ENCODE measurements at places on chromosomes 7 and 10. TPM values are rescaled to one million over a fixed set of nuclear protein-coding genes. Genes with fewer than 3 reads are reported as not detected.

GRCh38 chr7:86629-87028 lies 105.7 kb upstream of the FAM20C start:
- DNase-seq: no peak

DNA sequence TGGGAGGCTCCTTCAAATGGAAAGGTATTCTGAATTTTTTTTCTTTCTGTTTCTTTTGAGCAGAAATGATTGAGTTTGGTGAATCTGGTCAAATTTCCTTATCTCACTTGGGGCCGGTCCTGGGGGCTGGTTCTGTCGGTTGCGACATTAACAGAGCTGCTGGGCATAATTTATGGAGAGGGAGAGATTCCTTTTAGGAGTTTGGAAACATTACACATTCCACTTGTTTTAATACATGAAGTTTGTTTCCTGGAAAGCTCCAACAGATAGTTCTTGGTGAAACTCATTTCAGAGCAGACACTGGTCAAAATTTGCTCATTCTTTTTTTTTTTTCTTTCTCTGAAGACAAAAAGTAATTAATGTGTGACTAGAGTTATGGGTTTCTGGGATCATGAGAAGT lies 129.9 kb downstream of the ABCA13 start:
- DNase-seq: no peak

DNA sequence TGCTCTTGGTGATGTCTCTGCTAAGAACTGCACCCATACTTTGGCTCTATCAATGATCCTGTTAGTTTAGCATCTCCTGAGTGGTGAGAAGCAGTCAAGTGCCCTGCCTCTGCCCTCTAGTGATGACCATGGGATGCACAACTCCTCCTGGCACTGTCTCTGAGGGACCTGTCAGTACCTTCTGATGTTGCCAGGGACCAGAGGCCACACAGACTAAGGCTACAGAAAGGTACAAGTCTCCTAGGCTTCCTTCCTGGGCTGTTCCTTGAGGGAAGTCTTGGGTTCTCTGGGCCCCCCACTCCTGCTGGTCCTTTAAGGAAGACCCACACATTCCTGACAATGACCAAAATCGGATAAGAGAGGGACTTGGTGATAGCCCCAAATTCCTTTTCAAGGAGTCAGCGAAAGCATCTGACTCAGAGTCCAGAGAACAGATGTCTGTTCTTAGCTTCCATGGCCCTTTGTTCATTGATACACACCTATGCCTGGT lies 15.3 kb downstream of the NKX2-3 start:
- DNase-seq: no peak

- no peak for DNase-seq
Observed at GRCh38 chr7:50507898-50508470, 57.2 kb downstream of the DDC start.

DNA sequence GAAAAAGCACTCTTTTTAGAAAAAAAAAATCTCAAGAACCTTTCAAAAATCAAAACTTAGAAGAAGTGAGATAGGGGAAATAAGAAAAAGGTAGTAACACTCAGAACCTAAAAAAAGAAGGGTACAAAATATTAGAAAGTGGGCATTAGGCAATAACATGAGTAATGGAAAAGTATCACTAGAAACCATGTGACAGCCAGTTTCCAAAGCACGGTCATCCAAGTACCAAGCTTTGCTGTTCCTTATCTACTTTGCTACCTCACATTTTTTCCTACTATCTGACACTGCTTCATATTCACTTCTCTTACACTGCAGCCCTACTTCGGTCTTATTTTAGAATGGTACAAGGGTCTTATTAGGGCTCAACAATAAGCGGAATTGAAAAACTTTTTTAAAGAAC lies 30.3 kb downstream of the IMMP2L start:
- no peak for DNase-seq

DNA sequence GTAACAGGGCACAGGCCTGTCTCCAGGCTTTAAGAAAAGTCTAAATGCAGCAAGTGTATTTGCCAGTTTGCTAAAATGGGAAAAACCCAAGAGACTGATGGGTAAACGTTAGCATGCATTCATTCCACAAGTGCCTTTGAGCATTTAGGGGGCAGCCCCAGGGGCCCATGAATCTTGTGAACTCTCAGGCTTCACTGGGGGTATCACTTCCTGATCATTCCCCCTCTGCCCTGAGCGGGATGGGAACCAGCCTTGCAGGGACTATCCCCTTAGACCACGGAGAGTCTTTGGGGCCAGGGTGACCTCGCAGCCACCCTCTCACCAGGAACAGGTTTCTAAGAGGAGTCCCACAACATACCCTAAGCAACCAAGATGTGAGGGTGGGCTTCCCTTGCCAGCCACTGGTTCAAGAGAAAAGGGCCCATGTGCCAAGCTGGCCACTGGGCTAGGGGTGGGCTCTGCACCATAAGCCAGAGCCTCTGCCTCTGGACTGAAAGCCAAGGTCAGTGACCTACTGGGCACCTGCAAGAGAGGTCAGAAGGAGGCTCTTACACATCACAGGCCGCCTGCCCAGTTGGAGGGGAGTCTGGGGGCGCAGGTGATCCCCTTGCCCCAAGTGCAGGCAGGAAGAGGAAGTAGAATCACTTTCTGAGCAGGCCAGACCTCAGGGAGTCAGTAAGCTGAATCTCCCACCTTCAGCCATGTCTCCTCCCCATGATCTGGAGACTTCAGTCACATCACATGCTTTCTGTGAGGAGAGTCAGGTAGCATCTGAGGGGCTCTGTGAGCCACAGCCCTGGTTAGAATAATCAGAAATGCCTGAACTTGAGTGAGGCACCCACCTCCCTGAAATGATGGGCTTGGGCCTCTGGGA lies 75.0 kb downstream of the C10orf105 start:
- no peak for DNase-seq

GRCh38 chr10:11097686-11098085 lies 80.0 kb downstream of the CELF2 start:
- no peak for DNase-seq

DNA sequence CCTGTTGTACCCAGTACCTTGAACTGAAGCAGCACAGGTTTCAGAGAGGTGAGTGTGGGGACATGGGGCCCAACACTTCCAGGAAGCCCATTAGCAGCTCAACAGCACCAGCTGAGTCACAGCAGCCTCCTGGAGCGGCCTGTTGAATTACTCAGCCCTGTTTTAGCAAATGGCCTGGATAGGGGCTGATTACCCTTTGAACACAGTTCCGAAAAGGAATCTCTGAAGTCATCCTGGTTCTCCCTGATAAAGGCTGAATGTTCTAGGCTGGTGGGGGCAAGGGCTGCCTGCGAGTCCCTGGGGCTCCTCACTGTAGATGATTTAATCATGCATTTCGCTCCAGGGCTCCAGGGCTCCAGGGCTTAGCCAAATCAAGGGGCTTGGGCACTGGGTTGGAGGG lies 287.5 kb downstream of the GRID1 start:
- no peak for DNase-seq

GRCh38 chr7:149830997-149831740 lies 7.0 kb upstream of the ZNF862 start:
- no peak for DNase-seq

GRCh38 chr10:541750-542371 lies 147.6 kb downstream of the DIP2C start:
- DNase-seq: no peak

DNA sequence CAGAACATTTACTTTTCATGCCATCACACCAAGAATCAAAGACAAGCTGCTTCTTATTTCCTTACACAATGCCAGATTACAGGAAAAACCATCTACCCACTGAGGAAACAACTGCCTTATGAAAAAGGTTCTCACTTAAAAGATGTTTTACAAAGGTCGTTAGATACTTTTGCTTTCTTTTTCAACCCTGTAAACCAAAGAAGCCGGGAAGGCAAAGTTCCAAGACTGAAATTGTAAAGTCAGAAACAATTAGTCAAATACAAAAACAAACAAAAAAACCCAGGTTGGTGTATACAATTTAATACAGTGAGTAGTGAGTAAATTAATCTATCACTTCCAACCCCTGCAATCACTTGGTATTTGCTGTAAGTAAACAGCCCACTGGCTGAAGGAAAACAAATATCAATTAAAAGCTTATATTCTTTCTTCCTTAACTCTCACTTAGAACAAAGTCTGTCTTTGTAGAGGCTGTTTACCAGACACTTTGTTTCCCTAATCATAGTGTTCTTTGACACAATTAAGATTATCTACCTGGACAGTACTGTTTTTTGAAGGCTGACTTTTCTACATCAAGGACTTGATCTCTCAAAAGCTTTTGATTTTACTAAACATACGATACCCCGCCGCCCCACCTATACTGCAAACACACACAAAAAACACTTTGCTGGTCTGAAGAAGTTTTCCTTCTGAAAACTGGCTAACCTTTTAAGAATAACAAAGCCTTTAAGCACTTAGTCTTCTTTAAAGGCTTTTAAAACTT lies 18.1 kb downstream of the ERLIN1 start:
- DNase-seq: no peak

DNA sequence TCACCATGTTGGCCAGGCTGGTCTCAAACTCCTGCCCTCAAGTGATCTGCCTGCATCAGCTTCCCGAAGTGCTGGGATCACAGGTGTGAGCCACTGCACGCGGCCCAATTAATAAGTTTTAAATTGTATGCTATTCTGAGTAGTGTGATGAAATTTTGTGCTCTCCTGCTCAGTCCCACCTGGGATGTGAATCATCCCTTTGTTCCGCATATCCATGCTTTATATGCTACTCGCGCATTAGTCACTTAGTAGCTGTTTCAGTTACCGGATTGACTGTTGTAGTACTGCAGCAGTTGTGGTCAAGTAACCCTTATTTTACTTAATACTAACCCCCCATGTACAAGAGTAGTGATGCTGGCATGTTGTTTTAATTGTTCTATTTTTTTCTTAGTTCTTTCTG lies 47.3 kb upstream of the OIT3 start:
- DNase-seq: peak; percentile 44

GRCh38 chr10:23870651-23871610 lies 338.0 kb upstream of the KIAA1217 start:
- no peak for DNase-seq

DNA sequence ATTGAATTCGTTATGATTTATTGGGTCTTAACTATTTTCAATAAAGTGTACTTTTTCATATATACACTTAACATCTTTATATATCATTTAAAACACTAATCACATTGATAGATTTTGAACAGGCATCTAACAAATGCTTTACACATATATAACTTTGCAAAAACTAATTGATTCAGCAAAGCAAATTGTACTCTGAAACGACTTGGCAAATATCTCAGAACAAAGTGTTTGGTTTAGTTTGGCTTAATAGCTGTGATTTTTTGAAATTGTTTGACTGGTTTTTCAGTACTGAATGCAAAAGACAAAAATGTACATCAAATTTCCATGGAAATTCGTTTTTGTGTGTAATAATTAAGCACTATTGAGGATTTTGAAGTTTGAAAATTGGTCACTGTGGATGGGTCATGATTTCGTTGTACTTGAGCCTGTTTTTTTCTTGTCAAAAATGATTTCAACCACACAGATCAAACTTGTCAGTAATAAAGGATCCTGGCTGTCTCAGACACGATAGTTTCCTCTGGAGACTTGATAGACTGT lies 125.3 kb upstream of the SLC25A13 start:
- DNase-seq: no peak

DNA sequence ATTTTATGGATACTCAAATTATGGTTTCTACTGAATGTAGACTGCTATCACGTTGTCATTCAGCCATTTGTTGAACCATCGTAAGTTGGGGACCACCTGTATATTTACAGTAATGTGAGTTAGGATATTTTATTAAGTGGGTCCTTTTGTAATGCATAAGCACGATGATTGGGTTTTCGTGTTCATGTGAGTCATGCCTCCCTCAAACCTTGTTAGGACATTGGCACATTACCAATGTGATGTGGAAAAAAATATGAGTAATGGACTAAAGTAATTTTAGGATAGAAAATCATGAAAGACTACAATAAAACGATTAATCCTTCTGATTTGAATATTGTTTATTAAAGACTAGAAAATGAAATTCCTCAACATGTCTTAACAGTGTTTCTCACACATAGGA lies 8.7 kb downstream of the SMC3 start:
- DNase-seq: no peak

GRCh38 chr10:20299034-20299736 lies 483.0 kb downstream of the PLXDC2 start:
- DNase-seq: no peak

GRCh38 chr10:108638225-108638624 lies 1285.1 kb downstream of the XPNPEP1 start:
- DNase-seq: no peak

- DNase-seq: no peak
Observed at GRCh38 chr7:49580000-49580399, 193.4 kb upstream of the VWC2 start.

DNA sequence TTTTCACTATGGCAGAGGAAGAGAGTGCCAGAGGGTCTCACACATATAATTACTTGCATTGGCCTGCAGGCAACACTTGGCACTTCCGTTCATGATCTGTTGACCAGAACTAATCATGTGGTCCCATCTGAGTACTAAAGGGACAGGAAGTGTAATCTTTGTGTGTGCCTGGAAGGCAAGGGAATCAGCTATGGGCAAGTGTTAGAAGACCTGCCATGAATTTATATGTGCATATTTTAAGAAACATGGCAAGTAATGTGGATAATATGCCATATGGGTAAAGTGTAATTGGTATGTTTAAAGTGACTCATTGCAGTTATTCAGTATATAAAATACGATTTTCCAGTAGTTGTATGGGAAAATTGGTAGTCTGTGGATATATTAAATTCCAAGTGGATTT lies 46.1 kb downstream of the CCSER2 start:
- DNase-seq: no peak

GRCh38 chr7:95901006-95901405 lies 128.7 kb downstream of the DYNC1I1 start:
- DNase-seq: no peak

DNA sequence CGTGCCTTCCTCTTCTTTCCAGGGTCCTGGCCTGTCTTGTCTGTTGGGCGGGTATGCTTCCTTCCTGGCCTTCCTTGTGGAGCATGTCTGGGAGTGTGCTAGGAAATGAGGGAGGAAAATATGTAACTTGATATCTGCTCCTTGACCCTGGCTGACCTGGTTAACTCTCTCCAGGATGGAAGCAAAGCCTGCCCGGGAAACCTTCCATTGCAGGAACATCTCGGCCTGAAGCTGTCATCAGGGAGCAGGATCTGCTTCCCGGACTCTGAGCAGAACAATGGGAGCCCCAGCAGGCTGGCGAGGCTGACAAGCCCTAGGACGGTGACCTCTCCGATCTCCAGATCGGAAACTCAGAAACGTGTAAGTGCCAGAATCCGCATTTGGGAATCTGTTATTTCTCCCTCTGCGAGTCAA lies 340.3 kb downstream of the FRMD4A start:
- no peak for DNase-seq

The KIAA1217 gene
- polyA plus RNA-seq: 6.6 TPM

The PRRT4 gene
- polyA plus RNA-seq: not detected

The FAM25G gene
- not detected for polyA plus RNA-seq

The FAM25C gene
- polyA plus RNA-seq: not detected

The CRPPA gene
- polyA plus RNA-seq: 0.92 TPM

The SLC12A9 gene
- 11.2 TPM for polyA plus RNA-seq

The ASAH2B gene
- 4.6 TPM for polyA plus RNA-seq

The CREB5 gene
- 23.3 TPM for polyA plus RNA-seq

The TMEM236 gene
- 0.01 TPM for polyA plus RNA-seq

The GPAM gene
- 10.6 TPM for polyA plus RNA-seq

The COL17A1 gene
- polyA plus RNA-seq: not detected

The ADCY1 gene
- 0.10 TPM for polyA plus RNA-seq

The DEPP1 gene
- polyA plus RNA-seq: 50.3 TPM

The WDFY4 gene
- not detected for polyA plus RNA-seq

The PLXNA4 gene
- 0.05 TPM for polyA plus RNA-seq

All from AG04450 (cell line).